ENCODE measurements at places on chromosomes 5 and 9. TPM values are rescaled to one million over a fixed set of nuclear protein-coding genes. Genes with fewer than 3 reads are reported as not detected.

DNA sequence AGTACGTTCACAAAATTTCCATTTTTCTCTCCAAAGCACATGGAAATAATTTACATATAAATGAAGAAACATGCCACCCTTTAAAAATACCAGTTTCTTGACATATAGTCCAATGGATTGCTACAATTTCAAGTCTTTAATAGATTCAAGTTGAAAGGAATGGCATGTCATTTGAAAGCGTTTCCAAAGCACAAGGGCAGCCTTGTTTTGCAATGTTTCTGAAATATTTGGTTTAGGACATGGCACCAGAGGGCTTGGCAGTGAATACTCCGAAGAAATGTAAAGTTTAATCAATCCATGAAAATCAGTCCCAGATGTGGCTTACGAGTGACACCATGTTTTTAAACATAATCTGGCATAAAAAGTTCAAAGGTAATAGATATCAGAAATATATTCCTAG lies 333.7 kb downstream of the PDE4D start:
- DNase-seq = no peak

- peak; percentile 51 for DNase-seq
Observed at GRCh38 chr5:126594748-126595485, at the start of gene ALDH7A1. Gene ALDH7A1, minus strand, starts transcription at chr5:126595219. Its CDS starts 21 bp downstream, at chr5:126595198.

GRCh38 chr9:121336665-121337064 lies 33.4 kb downstream of the STOM start:
- no peak for DNase-seq

GRCh38 chr5:173825215-173825865 lies 62.8 kb upstream of the CPEB4 start:
- DNase-seq = no peak

- no peak for DNase-seq
Observed at GRCh38 chr5:80933036-80933435, 27.1 kb upstream of the RASGRF2 start.

DNA sequence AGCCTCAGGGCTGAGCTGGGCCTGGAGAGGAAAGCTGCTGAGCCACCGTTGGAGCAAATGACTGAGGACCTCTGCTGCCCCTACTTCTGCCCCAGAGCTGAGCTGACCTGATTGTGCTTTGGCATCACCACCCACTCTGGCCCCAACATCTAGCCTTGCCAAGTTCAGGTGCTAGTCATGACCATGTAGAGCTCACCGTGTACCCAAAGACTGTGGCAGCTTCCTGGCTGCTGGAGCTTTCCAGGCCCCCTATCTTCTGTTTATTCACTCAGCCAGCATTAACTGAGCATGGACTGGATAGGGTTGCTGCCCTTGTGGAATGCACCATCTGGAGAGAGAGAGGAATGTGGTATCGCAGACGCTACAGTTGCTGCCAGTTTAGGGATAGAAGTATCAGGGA lies 49.1 kb downstream of the JADE2 start:
- no peak for DNase-seq

GRCh38 chr5:103454770-103455169 lies 107.8 kb downstream of the NUDT12 start:
- DNase-seq = no peak

The NPR3 gene
- total RNA-seq = not detected

The TARS1 gene
- total RNA-seq = 299 TPM

The CDO1 gene
- total RNA-seq = 0.56 TPM
